Inflammatory macrophage treated with lipopolysaccharide for 4 hours (primary cell): ENCODE measurements at places on chromosomes 11 and 22.

- no peak for DNase-seq
Measured at GRCh38 chr11:74504100-74504691, 10.7 kb upstream of the LIPT2 start.

- no peak for DNase-seq
Measured at GRCh38 chr11:64296830-64297698, 3.1 kb upstream of the CATSPERZ start.

- DNase-seq: no peak
Measured at GRCh38 chr22:45992737-45993136, 15.8 kb upstream of the WNT7B start.

DNA sequence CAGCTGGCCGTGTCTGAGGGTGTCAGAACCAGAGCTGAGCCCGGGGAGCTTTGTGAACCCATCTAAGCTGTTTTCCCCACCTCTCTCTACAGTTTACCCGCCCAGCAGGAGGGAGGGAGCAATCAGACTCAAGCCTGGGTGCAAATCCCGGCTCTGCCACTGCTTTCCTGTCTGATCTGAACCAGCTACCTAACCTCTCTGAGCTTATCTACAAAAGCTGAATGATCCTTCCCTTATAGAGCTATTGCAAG lies 252 bp downstream of the APOL2 start:
- DNase-seq: no peak

- no peak for DNase-seq
Measured at GRCh38 chr11:72844356-72844755, 30.1 kb downstream of the ATG16L2 start.

GRCh38 chr22:23221351-23221804 lies 41.1 kb downstream of the BCR start:
- DNase-seq: no peak

DNA sequence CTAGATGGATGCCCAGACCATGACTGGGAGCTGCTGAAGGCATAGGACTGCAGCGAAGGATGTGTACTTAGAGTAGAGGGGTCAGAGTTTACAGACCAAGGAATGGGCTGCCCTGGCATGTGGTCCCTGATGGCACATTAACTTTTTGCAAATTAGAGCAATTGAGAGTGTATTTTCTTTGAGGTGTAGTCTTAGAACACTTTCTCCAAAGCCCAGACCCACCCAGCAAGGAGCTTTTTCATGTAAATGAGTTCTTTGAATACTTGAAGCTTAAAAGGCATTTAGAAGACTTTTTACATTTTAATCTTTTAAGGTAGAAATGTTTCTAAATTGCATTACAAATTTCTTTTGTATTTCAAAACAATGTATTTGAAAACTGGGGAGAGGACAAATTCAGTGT lies 8.9 kb downstream of the OR4X1 start:
- DNase-seq: no peak

DNA sequence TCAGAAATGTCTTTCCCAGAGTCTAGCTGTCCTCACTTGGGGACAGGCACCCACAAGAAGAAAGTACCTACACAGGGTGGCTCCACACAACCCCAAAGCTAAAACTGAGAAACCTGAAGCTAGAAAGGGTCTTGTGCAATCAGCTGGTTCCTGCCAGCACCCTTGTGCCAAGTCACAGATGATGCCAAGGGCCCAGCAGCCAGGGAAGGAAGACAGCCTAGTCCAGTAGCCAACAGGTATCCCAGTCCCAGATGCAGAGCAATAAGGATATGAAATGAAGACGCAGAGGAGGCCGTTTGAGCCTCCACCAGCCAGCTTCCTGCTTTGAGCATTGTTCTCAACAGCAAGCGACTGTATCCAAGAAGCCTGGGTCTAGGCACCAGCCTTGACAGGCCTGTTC lies 6.1 kb downstream of the PLEKHA7 start:
- no peak for DNase-seq

DNA sequence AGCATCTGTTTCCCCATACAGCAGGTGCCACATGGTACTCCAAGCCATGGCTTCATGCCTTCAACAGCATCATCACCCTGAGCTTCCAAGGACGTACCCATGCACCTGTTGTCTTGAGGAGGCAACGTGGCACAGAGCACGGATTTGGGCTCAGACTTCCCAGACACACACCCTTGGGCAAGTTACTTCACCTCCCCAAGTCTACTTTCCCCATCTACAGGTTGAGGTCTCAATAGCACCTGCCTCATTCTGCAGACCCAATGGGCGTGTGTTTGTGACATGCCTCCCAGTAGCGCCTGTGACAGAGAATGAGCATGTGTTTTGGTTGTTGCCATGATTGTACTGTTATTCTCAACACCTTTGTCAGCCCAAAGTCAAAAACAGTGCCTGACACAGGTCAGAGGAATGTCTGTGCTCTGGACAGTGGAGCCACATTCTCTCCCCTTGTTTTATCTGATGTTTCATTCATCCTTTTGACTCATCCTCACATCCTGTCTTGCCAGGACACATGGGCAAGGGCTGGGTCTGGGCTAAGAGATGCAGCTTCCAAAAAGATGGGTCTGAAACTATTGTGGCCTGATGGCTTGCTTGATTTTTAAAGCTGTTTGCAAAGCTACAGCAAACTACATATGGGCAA lies 53.4 kb upstream of the CCND1 start:
- no peak for DNase-seq

DNA sequence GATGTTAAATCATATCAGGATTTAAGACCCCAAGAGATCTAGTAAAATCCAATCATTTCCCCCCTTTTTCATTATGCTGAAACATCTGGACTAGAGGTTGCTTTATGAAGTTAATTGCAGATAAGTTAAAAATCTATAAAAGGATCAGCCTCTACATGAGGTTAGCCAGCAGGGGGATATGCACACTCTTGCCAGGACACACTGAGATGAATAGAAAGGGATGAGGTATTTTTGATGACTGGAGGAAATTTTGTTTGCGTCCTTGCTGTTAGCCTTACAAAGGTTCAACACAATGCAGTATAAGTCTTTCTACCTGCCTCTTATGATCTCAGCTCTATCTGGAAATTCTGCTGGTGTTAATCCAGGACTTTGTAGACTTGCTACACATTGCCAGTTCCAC lies 1034.3 kb downstream of the LRRC4C start:
- DNase-seq: no peak

DNA sequence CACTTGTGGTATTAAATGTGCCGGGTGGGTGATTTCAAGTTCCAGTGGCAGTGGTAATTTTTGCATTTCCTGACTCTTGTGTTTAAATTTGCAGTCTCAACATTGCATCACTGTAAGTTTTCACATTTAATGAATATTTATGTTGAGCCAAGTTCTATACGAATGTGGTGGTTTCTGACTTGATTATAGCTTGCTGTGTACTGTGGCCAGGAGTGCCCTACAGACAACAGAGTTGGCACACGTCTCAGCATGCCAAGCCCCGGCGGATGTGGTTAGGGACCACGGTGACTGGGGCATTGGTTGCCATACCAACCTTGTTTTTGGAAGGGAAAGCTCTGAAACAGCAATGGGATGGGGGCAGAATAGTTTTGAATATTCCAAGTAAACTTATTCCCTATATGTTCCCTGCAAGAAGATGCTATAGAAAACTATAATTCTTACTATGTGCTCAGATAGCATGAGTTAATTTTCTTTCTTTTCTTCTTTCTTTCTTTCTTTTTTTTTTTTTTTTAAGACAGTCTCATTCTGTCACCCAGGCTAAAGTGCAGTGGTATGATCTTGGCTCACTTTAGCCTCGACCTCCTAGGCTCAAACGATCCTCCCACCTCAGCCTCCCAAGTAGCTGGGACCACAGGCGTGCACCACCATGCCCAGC lies 16.0 kb downstream of the ZNRF3 start:
- DNase-seq: no peak

DNA sequence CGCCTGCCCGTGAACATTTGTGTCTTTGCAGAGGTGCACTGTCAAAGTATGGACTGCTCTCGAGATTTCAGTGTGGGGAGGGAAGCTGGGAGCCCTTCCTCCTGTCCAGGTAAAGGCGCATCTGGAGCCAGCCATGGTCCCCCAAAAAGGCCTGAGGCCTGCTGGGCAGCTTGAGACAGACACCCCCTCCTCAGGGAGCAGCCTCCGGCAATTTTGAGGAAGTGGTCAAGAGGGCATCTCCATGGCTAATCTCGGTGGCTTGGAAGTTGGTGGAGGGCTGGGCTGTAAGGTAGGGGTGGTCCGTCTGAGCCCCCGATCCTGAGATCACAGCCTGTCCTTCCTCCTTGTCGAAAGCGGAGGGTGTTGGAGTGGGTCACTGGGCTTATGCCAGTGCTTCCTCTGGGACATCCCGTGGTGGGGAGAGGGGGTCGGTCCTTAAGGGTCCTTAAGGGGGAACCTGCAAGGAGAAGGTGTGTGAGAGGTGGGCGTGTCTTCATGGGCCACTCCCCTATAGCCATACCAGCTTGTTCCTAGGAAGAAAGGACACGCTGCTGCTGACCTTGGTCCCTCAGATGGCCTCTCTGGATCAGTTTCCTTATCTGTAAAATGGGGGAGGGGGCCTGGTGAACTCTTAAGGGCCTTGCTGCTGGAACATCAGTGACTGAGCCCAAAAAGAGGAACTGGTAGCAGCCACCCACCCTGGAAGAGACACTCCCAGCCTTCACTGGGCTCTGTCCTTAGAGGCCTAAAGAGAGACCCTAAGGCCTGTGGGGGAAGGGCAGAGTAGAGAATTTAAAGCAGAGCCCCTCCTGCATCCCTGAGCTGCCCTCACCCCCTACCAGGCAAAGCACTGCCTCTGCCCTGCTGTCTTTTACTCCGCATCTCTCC lies 2.6 kb downstream of the KCNC1 start:
- no peak for DNase-seq

DNA sequence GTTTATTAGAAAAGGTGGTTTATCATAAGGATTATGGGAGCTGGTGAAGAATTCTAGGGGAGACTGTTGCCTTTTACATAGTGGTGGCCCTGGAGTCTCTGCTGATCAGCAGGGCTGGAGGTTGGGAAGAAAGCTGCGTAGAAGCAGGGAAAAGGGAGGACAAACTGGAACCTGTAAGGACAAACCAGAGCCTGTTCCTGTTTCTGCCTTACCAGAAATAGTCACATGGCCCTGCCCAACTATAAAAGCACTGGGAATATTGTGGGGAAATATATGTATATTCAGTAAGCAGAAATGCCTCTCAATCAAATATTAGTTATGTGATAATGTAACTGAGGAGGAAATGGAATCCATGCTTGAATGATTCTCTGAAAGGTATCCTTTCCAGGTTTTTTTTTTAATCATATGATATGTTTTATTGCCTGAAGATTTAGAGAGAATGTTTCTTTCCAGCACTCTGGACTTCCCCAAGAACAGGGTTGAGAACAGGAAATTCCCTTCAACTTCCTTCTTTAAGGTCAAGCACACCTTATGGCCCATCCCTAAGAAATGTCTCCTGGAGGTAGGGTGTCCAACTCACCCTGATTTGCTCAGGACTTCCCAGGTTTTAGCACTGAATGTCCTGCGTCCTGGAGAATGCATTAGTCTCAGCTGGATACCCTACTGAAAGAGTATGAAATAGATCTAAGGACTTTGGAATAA lies 33.9 kb upstream of the SCUBE2 start:
- DNase-seq: no peak

- DNase-seq: no peak
Measured at GRCh38 chr11:90134478-90135003, at the start of gene NAALAD2. TSS of gene NAALAD2 (plus strand) at chr11:90134663. CDS start at chr11:90134759, 96 bp downstream.

GRCh38 chr11:118614511-118614910 lies 7.1 kb downstream of the PHLDB1 start:
- DNase-seq: no peak

DNA sequence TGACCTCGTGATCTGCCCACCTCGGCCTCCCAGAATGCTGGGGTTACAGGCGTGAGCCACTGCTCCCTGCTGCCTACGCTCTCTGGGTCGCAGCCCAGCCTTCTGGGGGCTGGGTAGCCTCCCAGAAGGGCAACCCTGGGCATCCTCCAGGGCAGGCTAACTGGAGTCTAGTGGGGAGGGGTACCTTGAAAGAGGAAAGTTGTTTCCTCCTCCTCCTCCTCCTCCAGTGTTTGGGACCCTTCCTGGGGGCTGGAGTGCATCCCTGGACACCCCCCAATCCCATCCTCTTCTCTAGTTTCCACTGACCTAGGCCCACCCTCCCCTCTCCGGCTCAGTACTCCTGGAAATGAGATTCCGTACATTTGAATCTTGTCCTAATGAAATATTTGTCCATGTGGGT lies 1.3 kb downstream of the PNPLA3 start:
- DNase-seq: no peak

- DNase-seq: no peak
Measured at GRCh38 chr11:19597876-19598275, 114.8 kb upstream of the NAV2 start.

DNA sequence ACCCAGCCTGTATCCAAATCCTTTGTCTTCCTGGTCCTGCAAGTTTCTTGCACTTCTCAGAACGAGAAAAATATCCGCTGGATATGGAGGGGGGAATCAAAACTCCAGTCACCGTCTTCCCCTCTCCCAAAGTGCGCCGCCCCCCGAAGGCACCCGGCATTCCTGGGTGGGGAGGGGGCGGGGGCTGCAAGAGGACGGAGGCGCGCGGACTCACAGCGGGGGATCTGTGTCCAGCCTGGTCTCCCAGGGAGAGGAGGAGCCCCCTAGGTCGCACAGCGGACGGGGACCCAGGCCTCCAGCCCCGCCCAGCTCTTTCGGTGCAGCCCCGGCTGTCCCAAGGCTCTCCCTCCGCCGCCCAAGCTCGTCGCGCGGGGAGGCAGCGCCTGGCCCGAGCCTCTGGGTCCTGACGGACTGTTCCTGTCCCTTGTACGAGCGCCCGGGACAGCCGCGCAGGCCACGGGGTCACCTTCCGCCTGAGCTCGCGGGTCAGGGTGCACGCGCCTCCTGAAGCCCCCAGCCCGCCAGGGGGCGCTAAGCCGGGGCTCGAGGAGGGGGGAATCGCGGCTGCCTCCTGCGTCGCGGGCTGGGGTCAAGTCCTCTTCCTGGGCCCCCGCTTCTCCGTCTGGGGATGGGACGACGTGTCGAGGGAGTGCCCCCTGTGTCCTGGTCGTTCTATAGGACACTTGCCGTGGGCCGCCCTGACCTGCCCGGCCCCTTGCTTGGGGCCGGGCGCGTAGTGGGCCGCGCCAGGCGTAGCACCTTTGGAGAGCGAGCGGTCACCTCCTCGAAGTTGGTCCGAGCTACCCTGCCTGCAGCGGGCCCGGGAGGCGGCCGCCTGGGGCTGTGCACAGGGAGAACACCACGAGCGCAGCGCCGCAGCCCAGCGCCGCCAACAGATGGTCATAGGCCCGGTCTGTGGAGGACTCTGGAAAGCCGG lies 2.4 kb upstream of the WNT11 start:
- peak; percentile 78 for DNase-seq

GRCh38 chr22:35978201-35978600 lies 50.4 kb downstream of the RBFOX2 start:
- no peak for DNase-seq

GRCh38 chr11:75400146-75400865 lies 988 bp downstream of the RPS3 start:
- DNase-seq: peak; percentile 15

- DNase-seq: no peak
Measured at GRCh38 chr11:128375961-128376360, 211.4 kb downstream of the ETS1 start.

DNA sequence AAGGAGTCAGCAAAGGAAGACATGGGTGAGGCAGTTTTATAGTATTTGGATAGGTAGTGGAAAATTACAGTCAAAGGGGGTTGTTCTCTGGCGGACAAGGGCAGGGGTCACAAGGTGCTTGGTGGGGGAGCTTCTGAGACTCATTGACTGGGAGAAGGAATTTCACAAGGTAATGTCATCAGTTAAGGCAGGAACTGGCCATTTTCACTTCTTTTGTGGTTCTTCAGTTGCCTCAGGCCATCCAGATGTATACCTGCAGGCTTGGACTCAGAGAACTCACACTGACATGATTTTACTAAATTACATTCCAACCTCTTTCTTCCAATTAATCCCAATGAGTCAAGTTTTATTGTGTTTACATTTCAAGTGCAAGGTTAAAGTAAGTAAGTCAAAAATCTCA lies 240.5 kb upstream of the API5 start:
- no peak for DNase-seq
